GM03348 (cell line): ENCODE measurements at places on chromosomes 12 and 14.

- DNase-seq, result no peak
Observed at GRCh38 chr12:67039995-67040860, 228.9 kb upstream of the CAND1 start.

DNA sequence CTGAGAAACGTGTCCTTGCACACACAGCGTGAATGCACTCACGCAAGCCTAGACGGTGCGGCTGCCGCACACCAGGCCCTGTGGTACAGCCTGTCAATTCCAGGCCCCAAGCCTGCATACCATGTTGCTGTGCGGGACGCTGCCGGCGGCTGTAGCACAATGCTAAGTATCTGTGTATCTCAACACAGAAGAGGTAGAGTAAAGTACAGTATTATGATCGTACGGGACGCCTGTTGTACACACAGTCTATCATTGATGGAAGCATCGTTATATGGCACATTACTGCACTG lies 45.0 kb downstream of the AMN start:
- no peak for DNase-seq

DNA sequence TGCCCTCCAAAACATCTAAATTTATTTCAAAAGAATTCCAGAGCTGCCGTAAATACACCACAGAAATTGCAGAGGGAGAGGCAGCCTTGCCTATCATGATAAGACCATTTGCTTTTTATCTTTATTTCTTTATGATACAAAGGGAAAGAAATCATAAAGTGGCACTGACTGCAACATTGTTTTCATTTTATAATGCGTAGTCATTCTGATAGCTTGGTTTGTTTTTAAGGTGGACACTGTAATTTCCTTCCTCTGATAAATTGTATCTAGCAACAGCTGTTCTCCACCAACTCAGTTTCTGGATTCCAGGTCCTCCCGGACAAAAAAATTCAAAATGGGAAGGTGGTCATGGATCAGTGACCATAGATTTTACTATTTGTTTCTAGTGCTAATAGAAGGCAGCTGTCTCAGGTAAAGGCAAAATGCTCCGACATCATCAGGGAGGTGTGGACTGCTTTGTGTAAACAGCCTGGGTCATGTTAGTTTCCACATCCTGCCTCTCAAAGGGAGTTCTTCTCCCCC lies 623 bp upstream of the TSPAN8 start:
- no peak for DNase-seq

- no peak for DNase-seq
Observed at GRCh38 chr12:53990311-53991076, 5.5 kb downstream of the HOXC10 start.

GRCh38 chr14:92950773-92951172 lies 27.8 kb downstream of the CHGA start:
- no peak for DNase-seq

DNA sequence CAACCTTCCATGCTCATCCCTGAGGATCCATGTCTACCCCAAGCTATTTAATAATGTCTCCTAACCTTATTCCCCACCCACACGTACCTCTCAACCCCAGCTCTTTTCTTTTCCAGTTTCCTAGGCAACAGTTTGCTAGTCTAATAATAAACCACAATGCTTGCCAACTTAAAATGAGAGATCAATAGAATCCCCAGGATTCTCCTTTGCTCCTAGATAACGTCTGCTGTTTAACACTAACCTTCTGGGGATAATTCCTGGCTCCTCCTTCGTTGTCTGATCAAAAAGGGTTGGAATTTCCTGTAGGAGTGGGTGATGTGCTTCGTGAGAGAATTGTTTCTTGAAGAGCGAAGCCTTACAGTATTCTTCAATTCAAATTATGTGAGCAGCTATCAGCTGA lies 42.2 kb upstream of the DBX2 start:
- no peak for DNase-seq

DNA sequence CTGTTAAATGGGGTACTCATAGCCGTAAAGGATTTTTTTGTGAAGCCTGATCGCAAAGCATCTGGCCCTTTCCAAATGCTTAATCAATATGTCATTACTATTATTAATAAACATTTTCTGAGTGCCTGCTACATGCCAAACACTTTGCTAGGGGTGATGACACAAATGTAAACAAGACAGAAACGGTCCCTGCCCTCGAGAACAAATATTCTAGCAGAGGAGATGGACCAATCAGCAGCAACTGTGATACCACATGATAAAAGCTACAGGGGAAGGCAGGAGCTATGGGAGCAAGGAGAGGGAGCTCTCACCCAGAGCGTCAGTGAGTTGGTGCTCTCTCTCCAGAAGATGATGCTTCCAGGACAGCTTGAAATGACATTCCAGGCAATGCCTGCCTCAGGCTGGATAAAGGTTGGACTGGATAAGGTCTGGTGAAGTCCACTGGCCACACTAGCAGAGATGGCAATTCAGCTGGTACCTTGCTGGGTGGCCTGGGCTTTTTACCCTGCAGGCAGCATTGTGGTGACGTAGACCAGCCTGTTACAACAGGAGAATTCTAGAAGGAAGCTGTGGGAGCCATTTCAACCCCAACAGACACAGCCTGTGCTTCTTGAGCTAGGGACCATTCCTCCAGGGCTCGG lies 41.1 kb downstream of the ERH start:
- no peak for DNase-seq

DNA sequence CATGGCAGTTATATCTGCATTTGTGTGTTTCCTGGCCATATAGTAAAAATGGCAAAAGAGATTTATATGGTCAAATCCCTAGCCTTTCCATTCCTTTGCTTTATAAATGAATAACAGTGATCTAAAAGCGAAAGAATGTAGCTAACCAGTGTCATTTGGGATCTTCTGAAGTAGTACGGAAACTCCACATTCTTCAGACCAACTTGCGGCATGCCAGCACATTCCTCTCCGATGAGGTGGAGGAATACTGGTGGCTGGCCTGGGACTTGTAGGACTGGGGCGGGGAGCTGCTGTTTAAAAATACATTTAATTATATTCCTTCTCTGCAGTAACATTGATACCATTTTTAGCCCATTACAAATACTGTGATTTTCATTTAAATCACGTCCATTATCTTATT lies 85.3 kb downstream of the SAMD4A start:
- peak; percentile 90 for DNase-seq

DNA sequence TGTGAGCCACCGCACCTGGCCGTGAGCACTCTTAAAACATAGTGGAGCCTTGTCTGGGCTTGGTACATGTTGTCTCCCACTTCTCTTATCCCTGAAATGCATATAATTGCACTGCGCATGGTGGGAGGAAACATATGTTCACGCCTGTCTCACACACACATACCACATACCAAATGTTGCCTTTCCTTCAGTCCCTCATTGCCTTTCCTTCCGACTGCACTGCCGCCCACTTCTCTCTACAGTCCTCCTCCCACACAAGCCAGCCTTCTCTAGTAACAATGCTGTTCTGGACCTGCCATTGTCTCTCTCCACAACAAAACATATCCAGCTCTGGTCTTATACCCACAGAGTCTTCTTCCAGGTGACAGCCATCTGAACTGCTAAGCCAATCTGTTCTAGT lies 88.3 kb upstream of the PTHLH start:
- DNase-seq, result no peak

- DNase-seq, result no peak
Observed at GRCh38 chr14:39417014-39417413, 15.2 kb downstream of the FBXO33 start.

DNA sequence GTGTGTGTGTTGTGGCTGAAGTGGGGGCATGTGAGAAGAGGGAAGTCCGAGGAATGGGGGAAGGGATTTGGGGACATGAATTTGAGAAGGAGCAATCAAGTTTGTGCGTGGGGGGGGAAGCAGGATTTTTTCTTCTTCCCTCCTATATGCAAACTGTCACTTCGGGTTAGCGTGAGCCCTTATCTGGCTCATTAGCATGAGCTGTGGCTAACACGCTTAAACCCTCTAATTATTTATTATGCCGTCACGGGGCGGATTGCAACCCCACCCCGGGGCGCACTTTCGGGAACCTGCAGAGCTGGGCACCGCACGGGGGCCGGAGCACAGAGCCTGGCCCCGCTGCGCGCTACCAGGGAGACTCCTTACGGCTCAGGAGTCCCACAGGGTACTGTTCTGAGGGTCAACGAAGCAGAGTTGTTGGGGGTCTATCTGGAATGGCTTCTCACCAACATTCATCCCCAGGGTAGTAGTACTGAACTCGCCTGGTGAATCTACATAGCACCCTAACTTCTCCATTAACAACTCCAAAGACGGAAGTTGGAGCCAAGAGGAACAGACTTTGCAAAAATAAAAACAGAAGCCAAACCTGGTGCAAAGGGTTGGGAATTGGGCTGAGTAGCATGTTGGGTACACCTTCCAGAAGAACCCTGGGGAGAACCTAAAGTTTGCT lies 6.4 kb upstream of the ASCL1 start:
- DNase-seq, result no peak

GRCh38 chr12:67590149-67590790 lies 58.3 kb upstream of the DYRK2 start:
- DNase-seq, result no peak

- DNase-seq, result peak; percentile 38
Observed at GRCh38 chr14:90677484-90678050, 138.7 kb downstream of the TTC7B start.

- DNase-seq, result peak; percentile 65
Observed at GRCh38 chr12:95790033-95790916, at the start of gene NTN4. Gene NTN4, minus strand, starts transcription at chr12:95790764. Its CDS starts 455 bp downstream, at chr12:95790309.

GRCh38 chr14:48925184-48925583 lies 661.0 kb downstream of the RPS29 start:
- no peak for DNase-seq

- DNase-seq, result peak; percentile 13
Observed at GRCh38 chr12:64450711-64451486, 1.0 kb upstream of the TBK1 start.

DNA sequence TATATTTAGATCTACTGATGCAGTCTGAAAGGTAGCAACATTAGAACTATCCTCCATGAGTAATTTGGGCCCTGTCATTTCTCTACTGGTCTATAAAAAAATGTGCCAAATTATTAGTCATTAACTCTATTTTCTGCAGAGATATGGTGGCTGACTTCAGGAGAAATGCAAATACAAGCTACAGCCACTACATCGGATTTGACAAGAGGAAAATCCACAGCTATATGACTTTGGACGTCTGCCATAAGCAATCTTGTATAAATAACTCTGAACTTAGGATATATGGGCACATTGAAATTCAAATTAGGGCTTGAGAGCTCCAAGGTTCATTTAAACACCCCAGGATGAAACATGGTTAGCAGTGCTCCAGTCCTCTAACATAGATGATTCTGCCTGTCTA lies 983.0 kb upstream of the LRFN5 start:
- no peak for DNase-seq

- DNase-seq, result peak; percentile 12
Observed at GRCh38 chr12:31466768-31467167, 124.2 kb downstream of the DENND5B start.

DNA sequence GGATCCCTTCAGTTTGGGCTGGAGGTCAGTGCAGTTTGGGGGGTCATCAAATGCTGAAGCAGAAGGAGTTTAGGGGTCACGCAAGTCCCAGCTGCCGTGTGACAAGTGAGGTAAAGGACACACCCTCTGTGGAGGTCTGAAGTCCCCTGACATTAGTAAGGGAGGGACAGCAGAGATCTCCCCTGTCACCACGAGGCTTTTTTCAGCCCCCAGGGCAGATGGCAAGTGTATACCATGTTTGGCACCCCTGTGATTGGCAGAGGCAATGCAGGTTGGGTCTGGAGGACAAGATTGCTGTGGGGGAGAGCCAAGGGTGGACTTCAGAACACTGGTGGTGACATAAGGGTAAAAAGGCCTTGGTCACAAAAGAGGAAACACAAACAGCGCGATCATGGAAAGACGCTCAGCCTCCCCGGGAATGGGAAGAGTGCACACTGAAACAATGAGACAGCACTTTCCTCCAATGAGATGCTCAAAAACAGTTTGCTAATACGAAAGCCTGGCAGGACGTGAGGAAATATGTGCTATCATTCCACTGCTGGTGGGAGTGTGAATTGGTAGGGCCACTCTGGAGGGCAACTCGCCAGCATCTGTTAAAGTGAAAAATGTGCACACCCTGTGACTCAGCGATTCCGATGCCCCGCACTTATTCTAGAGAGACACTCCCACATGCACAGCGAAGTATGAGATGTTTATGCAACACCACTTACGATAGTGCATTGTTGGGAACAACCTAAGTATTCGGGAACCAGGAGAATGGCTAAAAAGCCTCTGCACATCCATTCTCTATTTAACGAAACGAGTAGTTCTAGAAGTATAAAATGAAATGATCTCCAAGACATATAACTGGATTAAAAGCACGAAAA lies 14.4 kb upstream of the CD27 start:
- DNase-seq, result peak; percentile 92

GRCh38 chr14:31025367-31026076 lies at the start of gene AP4S1:
Gene AP4S1, plus strand, starts transcription at chr14:31025649. Its CDS starts 40,548 bp downstream, at chr14:31066197.
- DNase-seq, result peak; percentile 60

- DNase-seq, result no peak
Observed at GRCh38 chr12:111222523-111222922, 146.4 kb downstream of the PHETA1 start.

- DNase-seq, result no peak
Observed at GRCh38 chr12:104677441-104678089, 220.8 kb downstream of the CHST11 start.

DNA sequence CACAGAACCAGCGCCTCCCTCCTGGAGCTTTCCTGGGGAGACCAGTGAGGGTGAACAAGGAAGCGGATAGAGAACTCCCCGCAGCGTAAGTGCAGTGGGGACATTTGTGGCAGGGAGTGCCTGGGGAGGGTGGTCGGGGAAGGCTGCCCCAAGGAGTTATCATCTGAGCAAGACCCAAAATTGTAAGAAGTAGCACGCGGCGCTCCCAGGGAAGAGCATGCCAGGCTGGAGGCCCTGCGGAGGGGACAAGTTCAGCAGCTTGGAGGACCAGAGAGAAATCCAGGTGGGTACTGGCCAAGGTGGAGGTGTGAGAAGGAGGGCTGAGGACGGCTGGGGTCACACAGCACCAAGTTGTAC lies 46.2 kb upstream of the RIMBP2 start:
- DNase-seq, result no peak

GRCh38 chr14:46344327-46344937 lies 307.1 kb downstream of the RPL10L start:
- DNase-seq, result peak; percentile 5
